ENCODE measurements at places on chromosomes 2 and 18.

GRCh38 chr2:65778137-65778536 is 345.7 kb upstream of the SPRED2 start:
- no peak for DNase-seq

DNA sequence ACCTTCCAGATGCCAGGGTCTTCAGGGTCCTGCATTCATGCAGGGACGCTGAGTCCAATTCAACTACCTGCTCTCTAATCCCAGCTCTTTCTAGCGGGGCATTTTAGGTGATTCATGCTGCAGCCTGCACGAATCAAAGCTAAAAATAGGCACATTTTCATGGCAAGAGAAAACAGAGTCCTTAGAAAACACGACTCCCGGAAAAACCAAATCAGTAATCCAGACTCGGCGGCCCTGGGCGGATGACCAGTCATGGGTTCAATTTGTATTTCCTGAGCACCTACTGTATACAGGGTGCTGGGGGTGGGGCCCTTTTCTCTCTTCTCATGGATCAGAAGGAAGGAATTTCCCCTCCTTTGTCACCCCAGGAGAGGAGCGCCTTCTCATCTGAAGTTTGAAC is 64.4 kb downstream of the LONRF2 start:
- no peak for DNase-seq

DNA sequence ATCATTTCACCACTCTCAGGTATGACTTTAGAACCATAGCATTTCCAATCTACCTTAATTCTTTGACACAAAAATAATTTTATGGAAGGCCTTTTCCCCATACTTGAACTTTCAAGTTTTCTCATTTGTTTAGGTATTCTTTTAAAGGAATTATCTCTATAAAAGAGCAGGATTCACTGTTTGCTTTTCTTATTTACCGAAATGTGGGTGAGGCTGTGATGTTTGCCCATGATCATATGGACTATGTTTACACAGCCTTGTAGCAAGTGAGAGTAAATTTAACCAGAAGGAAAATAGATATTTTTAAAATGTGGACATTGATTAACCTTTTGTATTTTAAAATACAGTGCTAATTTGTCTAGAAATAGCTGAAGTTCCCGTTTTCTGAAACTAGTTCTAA is 26.3 kb downstream of the CAB39 start:
- DNase-seq = no peak

- DNase-seq = no peak
These were observed 394.9 kb upstream of the ZEB2 start for GRCh38 chr2:144914622-144915318.

DNA sequence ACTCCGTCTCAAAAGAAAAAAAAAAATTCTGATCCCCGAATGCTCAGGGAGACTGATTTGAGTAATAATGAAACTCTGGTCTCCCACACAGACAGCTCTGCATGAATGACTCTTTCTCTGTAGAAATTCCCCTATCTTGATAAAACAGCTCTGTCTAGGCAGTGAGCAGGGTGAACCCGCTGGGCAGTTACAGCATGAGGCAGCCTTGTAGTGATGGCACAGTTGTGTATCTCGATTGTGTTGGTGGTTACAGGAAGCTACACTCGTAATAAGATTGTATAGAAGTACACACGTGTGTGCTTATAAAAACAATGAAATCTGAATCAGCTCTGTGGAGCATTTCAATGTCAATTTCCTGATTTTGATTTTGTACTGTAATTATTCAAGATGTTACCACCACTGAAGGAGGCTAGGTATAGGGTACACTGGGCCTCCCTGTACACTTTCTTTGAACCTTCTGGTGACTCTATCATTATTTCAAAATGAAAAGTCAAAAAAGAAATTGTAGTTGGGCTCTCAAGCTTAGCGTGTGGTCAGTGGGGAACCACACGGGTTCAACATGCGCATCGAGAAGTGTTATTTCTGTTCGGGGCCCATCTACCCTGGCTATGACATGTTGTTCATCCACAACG is 34.9 kb upstream of the ATP8B1 start:
- DNase-seq = no peak

GRCh38 chr2:67075530-67076238 is 321.4 kb upstream of the ETAA1 start:
- no peak for DNase-seq

DNA sequence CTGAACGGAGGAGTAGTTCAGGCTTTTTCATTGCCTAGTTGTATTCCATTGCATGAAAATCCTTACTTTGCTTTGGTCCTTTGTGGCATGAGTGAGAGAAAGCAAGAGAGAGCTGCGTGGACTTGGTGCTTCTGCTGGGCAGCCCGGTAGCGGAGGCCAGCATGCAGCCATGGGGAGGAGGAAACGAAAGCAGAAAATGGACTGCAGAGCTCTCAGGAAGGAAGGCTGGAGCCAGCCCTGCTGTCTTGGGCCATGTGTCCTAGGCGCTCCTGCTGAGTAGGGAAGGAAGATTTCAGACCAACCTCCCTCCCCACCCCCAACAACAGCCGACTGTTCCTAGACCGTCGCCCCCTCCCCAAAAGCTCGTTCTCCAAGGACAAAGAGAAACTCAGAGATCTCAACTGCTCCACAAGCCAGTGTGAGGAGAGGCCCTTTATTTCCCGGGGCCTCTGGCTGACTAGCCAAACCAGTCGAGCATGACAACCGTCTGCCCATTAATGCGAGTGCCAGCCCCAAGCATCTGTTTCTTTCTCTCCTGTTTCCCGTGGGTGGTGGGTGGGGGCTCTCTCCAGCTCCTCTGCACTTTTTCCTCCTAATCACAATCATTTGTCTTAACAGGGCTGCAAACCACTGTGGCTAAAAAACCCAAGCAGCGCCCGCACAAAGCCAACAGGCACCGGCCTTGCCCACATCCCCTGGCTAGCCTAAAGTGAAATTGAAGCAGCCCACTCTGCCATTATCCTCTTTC is 66.8 kb upstream of the FZD7 start:
- DNase-seq = no peak

DNA sequence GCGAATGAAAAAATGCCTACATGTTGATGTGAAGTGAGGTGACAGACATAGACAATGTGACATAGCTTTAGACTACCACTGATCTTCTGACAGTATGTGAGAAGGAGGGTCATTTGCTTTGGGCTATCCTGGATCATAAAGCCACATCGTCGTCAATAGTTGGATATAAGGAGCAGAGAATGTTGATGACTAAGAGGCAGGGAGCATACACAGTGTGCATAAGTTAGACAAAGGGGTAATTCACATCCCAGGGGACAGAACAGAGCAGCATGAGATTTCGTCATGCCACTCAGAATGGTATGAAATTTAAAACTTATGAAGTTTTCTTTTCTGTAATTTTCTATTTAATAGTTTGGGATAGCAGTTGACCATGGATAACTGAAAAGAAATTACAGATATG is 403.2 kb downstream of the DSC3 start:
- DNase-seq = no peak

DNA sequence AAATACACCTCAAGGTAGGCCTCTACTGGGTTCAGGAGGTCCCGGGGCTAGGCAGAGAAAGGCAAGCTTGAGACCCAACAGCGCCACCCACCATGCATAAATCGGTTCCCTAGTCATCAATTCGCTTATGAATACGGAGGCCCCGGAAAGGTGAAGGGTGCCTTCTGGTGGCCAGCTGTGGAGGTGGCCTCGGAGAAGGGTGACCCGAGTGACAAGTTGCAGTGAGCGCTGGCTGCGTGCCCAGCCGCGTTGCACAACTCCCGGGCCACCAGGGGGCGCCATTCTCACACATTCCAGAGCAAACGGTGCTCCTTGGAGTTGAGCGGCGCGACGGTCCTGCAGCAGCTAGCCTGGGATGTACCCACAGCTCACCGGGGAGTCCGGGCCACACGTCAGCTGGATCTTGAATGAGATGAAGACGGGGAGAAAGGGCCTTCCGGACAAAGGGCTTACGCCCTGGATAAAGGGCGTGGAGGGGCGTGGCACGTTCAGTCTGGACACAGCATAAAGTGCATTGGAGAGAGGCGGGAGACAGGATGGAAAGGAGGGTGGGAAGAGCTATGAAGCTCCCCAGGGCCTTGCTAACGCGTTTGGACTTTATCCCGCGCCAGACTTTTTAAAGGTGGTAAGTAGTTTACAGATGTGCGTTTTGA is 20.4 kb downstream of the TMSB10 start:
- DNase-seq = peak; percentile 100

DNA sequence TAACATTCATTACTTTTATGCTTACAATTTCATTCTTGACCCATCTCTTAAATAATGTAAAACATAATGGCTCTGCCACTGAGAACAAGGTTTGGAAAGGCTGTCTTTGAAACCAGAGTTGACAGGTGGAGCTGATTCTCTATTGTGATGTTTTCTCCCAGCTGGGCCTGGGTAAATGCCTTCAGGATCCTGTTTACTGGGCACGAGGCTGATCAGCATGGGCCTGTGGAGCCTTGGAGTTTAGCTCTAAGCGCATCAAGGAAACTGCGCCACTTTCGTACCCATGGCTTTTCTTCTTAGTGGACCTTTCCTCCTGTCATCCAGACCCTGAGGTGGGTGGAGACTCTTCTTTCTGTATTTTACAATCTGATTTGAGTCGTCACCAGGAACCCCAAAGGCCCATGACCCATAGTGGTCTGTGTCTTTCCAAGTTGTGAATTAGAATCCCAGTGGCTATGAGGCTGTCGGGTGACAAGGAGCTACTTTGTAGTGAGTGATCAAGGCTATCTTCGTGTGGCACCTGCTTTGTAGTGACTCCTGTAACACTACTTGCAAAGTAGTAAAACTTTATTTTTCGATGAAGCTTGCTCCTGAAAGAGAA is 123.1 kb downstream of the LPIN1 start:
- no peak for DNase-seq

- no peak for DNase-seq
These were observed 107.7 kb upstream of the RAB27B start for GRCh38 chr18:54720620-54721019.

DNA sequence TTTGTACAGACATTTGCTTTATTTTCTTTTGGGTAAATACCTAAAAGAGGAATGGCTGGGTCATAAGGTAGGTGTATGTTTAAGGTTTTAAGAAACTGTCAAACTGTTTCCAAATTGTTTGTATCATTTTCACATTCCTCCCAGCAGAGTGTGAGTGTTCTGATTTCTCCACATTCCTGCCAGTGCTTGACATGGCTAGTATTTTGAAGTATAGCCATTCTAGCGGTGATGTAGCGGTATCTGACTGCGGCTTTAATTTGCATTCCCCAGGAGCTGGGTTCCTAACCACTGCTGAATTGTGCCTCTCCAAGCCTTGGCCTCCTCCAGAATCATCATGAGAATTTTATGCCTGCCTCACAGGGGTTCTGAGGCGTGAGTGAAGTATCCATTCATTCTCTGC is 61.8 kb upstream of the ARL4C start:
- DNase-seq = no peak
